ENCODE measurements at places on chromosomes 16 and 17.

GRCh38 chr17:70202840-70203239, 33.5 kb downstream of the KCNJ2 start:
- DNase-seq: no peak

GRCh38 chr17:44628243-44629188, 27.8 kb upstream of the MEIOC start:
- no peak for DNase-seq

DNA sequence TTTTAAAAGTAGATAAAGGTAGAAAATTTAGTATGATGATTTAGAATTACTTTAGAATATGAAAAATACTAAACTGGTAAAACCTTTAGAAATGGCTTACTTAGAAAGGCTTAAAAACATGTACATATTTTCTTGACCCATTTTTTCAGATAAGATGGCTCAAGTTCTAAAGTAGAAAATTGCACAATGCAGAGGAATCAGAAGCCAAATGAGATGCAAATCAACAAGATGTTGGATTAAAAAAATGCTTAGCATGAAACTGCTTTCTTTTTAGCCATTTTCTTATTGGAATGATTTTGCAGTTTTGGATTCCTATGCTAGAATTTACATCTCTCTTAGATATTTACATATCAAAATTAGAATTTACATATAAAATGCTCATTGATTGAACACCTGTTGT, 1.5 kb upstream of the KRTAP3-1 start:
- no peak for DNase-seq

DNA sequence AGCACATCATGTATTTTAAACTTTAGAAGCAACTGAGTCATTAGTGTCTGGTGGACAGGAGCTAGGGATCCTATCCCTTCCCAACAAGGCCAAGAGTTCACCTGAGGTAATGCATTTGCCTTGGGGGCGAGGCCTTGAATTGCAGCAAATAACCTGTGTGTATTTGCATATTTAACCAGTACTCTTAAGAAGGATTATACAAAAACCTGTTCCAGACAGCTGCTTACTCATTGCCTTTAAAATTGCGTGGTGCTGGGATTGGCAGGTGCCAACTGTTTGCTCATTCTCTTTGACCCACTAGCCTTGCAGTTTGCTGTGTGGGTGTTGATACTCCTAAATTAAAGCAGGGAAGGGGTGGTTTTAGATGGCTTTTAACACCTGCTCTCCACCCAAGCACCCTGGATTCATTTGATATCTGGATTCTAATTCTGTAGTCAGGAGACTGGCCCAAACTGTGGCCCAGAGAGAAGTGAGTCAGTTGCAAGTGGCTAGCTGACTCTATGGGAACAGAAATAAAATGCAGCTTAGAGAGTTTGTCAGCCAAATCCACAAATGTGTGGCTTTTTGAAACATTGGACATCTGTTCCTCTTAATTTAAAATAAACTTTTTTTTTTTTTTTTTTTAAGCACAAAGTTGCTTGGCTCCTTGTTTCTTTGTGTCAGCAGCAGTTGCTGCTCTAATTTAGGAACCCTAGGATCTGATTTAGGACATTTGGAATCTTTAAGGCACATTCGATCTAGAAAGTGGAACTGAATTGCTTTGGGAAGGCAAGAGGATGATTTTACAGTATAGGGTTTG, 46.9 kb downstream of the TUBD1 start:
- peak; percentile 59 for DNase-seq

GRCh38 chr17:40778461-40778860, 3.9 kb downstream of the KRT27 start:
- no peak for DNase-seq

DNA sequence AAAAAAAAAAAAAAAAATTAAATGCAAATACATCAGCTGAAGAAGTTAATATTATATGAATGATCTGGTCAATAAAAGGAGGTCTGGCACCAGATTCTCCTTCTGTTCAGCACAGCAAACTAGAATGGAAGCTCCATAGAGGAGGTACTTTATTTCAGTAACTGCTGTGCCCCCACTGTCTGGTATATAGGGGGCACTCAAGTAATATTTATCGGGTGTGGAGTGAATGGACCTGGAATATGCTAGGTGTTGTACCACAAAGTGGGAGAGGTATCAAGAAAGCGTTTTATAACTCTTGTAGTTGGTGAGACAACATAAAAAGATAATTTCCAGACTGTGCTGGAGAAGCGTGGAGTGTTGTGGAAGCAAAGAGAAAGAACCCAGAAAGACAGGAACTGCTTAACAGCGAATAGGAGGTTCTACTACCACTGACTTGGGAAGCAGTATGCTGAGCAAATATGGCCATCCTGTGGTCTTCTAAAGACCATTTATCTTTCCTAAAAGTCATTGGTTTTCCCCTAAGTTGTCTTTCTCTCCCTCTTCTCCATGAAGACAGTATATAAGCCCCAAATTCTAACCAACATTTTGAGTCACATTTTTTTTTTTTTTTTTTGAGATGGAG, 12.2 kb upstream of the PRKCA start:
- DNase-seq: no peak

DNA sequence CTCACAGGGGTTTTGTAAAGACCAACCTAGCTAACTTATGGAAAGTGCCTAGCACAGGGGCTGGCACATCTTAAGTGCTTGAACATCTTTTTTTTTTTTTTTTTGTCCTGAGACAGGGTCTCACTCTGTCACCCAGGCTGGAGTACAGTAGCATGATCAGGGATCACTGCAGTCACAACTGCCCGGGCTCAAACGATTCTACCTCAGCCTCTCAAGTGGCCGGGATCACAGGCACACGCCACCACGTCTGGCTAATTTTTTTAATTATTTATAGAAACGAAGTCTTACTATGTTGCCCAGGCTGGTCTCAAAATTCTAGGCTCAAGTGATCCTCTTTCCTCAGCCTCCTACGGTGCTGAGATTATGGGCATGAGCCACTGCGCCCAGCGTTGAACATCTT, 1.3 kb downstream of the LYRM9 start:
- DNase-seq: no peak

GRCh38 chr16:2155977-2156848, 631 bp downstream of the TRAF7 start:
- no peak for DNase-seq

DNA sequence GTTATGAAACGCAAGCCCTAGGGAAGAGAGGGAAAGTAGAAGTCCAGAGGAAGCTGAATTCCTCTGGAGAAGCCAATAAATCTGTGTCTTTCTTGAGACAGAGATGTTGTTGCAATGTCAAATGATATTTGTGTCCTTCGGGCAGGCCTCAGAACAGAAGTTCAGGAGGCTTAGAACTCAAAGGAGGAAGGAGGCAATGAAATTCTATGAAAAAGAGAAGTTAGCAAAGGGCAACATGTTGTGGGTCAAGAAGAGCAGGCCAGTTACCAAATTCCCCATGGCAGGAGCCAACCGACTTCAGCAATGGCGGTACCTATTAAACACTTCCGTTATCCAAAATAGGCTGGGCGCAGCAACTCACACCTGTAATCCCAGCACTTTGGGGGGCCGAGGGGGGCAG, 109.0 kb upstream of the DHX40 start:
- DNase-seq: no peak

DNA sequence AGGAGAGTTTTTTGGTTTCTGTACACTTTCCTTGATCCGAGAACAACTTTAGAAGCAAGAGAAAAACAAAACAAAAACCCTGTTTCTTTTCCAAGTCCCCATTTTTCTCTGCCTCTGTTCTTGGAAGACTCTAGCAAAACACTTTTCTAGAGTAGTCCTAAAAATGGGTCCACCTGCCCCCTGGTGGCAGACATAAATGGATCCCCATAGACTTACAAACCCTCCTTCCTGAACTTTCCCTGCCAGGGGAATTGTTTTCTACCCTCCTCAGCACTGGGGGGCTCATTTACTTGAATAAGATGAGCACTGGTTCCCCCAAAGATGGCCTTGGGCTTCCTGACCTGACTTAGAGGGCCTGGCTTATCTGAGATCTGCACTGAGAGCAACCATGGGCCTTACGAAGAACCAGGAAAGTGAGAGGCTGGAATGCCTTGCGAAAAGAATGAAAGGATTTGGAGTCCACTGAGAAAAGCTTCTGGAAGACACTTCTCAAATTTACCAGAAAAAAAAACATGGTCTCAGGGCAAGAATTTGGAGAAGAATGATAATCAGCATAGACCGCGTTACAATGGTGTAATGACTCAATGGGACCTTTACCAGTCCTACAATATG, 48.0 kb upstream of the CDYL2 start:
- DNase-seq: peak; percentile 21

DNA sequence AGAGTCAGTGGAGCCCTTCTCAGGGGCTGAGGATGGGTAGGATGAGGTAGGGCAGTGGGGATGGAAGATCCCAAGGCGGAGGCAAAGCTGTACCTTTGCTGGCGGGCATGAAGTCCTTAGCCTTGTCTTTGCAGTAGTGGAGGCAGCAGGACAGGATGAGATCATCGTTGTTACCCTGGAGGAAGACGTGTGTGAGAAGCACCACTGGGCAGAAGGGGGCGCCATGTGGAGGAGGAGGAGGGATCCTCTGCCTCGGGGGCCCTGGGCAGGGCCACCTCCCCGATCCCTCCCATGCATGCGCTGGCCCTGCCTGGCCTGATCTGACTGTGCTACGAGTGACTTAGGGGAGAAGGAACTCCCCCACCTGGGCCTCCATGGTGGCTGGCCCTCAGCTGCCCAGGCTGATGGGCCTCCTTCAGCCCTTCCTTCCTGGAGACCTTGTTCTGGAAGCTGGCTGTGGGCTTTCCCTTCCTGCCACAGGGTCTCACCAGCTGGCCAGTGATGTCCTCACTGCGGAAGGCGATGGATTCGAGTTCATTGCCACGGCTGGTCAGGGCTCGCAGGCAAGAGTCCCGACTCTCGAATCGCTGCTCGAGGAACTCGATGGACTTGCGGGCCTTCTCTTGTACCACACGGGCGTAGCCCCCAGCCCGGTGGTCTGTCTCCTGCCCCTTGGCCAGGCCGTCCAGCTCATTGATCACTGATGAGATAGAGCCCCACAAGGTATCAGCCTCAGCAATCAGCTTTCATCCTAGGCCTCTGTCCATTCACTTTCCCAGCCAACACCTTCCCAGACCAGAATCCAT, 10.3 kb downstream of the HIC1 start:
- peak; percentile 80 for DNase-seq

- DNase-seq: no peak
Measured at GRCh38 chr16:87721622-87722585, 43.9 kb downstream of the KLHDC4 start.

DNA sequence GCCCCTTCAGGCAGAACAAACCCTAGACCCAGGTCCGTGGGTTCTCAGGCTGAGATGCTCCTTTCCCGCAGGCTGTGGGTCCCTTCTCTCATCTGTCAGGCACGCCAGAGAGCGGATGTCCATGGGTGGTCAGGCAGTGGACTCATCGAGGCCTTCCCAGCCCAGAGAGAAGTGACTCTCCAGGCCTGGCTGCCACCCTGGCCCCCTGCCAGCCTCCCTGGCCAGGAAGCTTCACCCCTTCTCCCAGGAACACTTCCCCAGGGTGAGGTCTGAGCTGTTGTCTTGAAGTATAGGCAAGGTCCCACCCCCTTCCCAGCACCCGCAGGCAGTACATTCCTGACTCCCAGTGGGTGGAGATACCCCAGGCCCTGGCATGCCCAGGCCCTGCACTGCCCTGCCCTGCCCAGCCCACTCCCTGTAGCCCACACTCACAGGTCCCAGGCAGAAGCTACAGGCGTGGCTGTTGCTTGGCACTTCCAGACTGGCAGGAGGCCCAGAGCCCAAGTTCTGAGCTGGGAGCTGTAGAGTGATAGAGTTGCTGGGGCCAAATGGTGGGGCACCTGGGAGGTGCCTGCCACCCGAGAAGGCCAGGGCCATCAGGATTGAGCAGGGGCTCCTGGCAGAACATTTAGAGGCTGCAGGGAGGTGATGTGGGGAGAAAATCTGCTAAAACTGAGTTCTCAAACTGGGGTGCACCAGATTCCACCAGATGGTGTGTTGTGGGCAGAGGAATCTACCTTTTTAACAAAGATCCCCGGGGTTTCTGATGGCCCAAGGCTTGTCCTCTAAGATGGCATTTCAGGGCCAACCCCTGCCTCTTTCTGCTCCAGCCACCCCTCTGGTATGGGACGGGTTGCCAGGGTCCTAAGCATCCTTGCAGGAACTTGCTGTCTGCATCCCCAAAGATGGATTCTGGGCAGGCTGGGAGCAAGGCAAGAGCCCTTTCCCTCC, 6.7 kb downstream of the ITGA3 start:
- DNase-seq: no peak

Data from stimulated activated CD4-positive, alpha-beta T cell treated with anti-CD3 and anti-CD28 coated beads, Interleukin-1b, Interleukin-23, amount 100 ng/mL, for 48 hours (primary cell).